ENCODE measurements at places on chromosomes 5 and 9.

- peak; percentile 34 for DNase-seq
These were observed 251.4 kb upstream of the IL12B start for GRCh38 chr5:159581502-159582249.

DNA sequence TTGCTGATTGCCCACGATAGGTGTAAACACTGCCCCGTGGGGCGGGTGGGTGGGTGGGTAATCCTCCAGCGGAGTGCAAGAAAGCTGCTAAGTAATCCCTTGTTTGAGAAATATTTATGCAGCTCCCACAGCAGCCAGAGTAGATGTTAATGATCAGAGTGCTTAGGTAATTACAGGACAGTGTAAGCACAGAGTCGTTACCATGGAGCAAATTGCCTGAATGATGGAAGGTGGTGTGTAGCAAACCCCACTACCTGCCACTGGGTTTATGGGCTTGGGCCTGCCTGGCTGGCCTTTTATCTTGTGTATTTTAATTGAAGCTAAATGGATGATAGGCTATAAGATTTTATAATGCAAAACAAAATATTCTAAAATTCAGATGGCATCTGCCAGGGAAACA is 110.0 kb downstream of the COL5A1 start:
- no peak for DNase-seq

GRCh38 chr9:125966466-125966865 is 219.3 kb downstream of the PBX3 start:
- DNase-seq = no peak

- DNase-seq = no peak
These were observed 78.3 kb upstream of the PCSK5 start for GRCh38 chr9:75812141-75812540.

- DNase-seq = no peak
These were observed 100.6 kb upstream of the SELENOP start for GRCh38 chr5:42912184-42912798.

DNA sequence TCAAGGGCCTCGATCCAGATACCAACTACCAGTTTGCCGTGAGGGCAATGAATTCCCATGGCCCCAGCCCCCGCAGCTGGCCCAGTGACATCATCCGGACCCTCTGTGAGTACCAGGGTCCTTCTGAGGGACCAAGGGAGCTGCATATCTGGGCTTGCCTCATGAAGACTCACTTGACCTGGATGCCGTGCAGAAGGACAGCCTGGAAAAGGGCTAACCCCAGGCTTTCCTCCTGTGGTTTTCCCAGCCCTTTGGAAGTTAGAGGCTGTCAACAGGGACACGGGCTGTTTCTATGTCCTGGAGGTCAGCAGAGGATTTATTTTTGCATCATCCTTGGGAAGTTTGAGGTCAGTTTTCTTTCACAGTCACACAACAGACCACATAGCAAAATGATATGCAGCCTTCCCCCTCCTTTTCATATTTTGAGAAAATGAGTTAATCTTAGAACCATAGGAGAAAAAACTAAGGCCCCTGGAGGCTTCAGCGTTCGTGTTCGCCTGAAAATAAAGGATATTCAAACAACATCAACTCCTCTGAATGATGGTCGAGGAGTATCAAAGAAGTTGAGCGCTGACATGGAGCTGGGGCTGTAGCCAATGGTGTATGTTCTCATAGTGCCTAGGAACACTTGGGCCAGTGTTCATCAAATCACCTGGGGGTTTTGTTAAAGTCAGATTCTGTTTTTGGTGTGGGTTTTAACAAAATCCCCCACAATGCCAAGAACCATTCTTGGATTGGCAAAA is 112.2 kb downstream of the EGFLAM start:
- no peak for DNase-seq

GRCh38 chr9:100700689-100701318 is 122.9 kb downstream of the CAVIN4 start:
- DNase-seq = no peak

DNA sequence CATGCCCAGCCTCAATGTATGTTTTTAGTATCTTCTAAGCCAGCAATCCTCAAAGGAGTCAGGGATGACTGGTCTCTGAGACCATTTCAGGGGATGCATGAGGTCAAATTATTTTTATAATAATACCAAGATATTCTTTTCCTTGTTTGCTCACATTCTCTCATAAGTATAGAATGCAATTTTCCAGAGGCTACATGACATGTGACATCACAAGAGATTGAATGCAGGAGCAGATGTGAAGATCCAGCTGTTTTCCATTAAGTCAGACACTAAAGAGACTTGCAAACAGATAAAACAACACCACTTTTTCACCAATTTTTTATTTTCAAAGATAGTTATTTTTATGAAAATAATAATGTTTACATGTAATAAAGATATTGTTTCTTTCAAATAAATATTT is 22.0 kb upstream of the FREM1 start:
- no peak for DNase-seq

DNA sequence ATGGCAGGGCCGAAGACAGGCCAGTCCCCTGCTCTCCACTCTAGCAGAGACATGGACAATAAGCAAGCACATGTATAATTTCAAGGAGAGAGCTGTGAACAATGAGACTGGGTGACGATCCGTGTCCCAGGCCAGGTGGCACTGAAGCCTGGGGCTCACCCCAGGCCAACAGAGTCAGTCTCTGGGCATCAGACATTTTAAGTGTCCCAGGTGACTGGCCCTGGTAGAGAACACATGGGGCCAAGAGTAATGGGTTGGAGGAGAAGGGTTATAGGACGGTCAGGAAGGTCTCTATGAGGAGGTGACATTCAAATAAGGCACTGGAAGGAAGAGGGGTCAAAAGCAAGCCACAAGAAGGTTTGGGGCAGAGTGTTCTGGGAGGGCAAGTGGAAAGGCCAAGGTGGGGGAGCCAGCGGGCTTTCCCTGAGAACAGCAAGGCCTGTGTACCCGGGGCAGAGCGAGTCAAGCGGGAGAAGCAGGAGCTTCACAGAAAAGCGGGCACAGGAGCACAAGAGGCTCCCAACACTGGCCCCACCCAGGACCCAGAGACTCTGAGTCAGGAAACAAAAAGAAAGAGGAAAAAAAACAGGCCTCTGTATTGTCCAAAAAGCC is 1.1 kb upstream of the AKNA start:
- DNase-seq = no peak

DNA sequence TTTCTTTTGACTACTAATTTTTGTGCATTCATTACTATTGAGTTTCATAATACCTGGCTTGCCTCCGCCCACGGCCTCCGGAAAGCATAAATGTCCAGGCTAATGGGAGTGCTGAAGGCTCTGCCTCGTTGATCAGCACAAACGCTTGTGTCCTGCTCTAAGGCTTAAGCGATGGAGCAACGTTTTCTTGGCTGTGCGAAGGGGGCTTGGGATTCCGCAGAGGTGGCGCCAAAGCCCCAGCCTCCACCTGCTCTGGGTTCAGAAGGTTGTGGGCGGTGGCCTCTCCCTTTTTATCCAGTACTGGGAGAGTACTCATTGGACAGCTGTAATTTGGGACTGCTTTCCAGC is 19.7 kb downstream of the ANXA2R start:
- DNase-seq = no peak

DNA sequence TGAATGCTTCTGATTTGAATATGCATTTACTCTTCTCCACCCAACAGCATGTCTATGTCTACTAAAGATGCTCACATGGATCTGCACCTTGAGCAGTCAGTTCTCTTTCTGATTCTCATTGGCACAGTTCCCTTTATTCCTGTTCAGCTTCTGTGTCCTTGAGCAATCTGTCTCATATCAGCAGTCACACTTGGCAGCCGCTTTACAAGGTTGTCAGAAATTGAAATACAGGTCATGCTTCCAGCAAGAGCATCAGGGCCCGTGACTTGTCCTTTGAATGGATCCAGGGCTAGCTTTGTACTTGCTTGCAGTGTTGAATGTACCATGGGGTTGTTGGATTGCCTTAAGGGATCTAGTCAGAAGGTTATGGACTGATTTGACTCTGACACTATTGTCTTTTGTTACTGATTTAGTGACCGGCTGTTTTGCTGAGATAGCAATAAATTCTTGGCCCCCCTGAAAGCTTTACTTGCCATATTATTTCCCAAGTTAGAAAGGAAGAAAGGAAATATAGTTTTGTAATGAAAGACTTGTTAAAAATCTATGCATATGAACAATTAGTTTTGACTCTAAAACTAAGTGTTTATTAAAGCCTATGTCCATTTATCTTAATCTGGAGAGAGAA is 273.4 kb upstream of the ISL1 start:
- peak; percentile 23 for DNase-seq

DNA sequence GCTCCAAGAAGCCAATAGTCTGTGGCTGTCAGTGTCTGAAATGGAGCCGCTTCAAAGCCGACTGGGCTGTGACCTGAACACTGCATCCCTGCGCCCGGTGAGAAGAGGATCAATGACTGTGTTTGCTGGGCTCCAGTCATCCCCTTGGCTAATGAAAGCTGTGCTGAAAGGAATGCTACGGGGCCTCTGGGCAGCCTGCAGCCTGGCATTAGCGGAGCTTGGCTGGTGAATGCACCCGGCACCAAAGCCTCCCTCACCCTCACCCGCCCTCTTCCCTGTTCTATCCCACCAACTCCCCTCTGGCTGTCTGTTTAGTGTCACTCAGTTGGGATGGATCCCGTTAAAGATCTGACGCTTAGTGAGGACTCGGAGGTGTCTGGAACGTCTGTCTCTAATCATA is 355.3 kb downstream of the BNC2 start:
- DNase-seq = no peak
